Skeletal muscle tissue (tissue), 5 donors: ENCODE measurements at places on chromosomes 4 and X. TPM values are rescaled to one million over a fixed set of nuclear protein-coding genes. Genes with fewer than 3 reads are reported as not detected.

IL21 gene
- not detected for total RNA-seq

NDUFA1 gene
- 122 TPM for total RNA-seq

CDKL2 gene
- not detected for total RNA-seq

TCEAL6 gene
- not detected for total RNA-seq

OTUD6A gene
- not detected for total RNA-seq

C4orf50 gene
- total RNA-seq = not detected

USP17L22 gene
- not detected for total RNA-seq

SRPX2 gene
- total RNA-seq = 13.0 TPM

MAB21L2 gene
- total RNA-seq = under 0.01 TPM

MAGEA2B gene
- not detected for total RNA-seq

PRICKLE3 gene
- 2.6 TPM for total RNA-seq

ADGRA3 gene
- 92.4 TPM for total RNA-seq

MID1IP1 gene
- total RNA-seq = 14.6 TPM

HTN3 gene
- total RNA-seq = not detected

ZFP42 gene
- not detected for total RNA-seq

XK gene
- total RNA-seq = 8.9 TPM

KLB gene
- total RNA-seq = 1.0 TPM

SPANXA1 gene
- total RNA-seq = not detected

MAGEA1 gene
- not detected for total RNA-seq

PRSS48 gene
- not detected for total RNA-seq

RHOXF2B gene
- total RNA-seq = not detected

PCDH7 gene
- 33.4 TPM for total RNA-seq

FMR1 gene
- 33.9 TPM for total RNA-seq

PDCL2 gene
- total RNA-seq = not detected

TMEM154 gene
- 1.0 TPM for total RNA-seq

ZCCHC18 gene
- total RNA-seq = 0.52 TPM

TIMM8A gene
- total RNA-seq = 3.1 TPM

ARMCX6 gene
- total RNA-seq = 34.4 TPM

HSD17B13 gene
- not detected for total RNA-seq

TEX11 gene
- total RNA-seq = not detected

FRMD7 gene
- 0.52 TPM for total RNA-seq

GPR82 gene
- not detected for total RNA-seq

UGT2A1 gene
- under 0.01 TPM for total RNA-seq

MAGEC1 gene
- not detected for total RNA-seq

SSX1 gene
- not detected for total RNA-seq

BGN gene
- total RNA-seq = 24.5 TPM

KDR gene
- total RNA-seq = 49.1 TPM

BCAP31 gene
- total RNA-seq = 83.0 TPM

RRAGB gene
- total RNA-seq = 25.6 TPM
